Breast epithelium (tissue), 4 donors: ENCODE measurements at places on chromosomes 16 and 17. TPM values are rescaled to one million over a fixed set of nuclear protein-coding genes. Genes with fewer than 3 reads are reported as not detected.

Gene TNFRSF17
- total RNA-seq, result 0.98 TPM

Gene PDIA2
- not detected for total RNA-seq

DNA sequence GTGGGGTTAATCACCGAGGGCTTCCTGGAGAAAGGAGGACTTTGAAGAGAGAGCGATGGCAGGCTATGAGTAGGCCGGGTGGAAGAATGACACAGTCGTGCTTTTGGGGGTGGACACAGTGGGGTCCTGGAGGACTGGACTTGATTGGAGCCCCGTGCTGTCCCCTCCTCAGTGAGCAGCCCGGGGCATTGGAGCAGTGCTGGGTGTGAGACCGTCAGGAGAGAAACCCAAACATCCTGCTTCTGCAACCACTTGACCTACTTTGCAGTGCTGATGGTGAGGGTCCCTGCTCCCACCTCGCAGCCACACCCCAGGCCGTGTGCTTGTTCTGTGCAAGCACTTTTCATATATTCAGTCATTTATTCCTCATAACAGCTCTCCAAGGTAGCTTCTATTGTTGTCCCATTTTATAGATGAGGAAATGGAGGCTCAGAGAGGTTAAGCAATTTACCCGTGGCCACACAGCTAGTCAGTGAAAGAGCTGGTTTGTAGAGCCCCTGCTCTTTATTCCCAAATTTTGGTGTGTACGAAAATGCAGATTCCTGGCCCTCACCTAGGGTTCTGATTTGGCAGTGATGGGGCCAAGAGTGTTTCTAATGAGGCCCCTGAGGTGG, 11.7 kb upstream of the ADGRG3 start:
- no peaks in the 10 kb centered on the region for H3K4me1 ChIP-seq
- H3K27me3 ChIP-seq, result no peaks in the 10 kb centered on the region
- no peaks in the 10 kb centered on the region for H3K36me3 ChIP-seq

GRCh38 chr16:907842-908241, 62.9 kb downstream of the LMF1 start:
- no peak for DNase-seq
- no peaks in the 10 kb centered on the region for H3K36me3 ChIP-seq
- H3K4me1 ChIP-seq, result no peaks in the 10 kb centered on the region
- H3K4me3 ChIP-seq, result no peak overlapping the region
- no peak overlapping the region for H3K27ac ChIP-seq

DNA sequence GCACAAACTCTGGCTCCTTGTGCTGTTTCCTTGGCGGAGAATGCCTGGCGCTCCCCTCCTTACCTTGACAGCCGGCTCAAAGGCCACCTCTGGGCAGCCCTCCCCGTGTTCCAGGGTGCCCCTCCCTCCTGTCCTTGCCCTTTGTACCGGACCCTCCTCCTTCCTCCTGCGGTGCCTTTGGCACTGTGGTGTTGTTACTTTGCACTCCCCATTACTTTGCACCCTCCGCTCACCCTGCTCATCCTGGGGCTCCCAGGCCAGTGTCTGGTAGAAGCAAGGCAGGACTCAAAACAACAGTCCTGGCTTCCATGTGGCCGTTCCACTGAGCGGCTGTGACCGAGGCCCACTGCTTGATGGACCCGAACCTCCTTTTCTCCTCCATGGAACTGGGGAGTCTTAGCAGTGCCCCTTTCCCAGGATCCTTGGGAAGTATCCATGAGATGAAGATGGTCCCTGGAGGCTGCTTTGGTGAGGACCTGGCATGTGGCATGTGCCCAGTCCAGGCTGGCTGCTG, 147.8 kb downstream of the CMIP start:
- H3K36me3 ChIP-seq, result no peaks in the 10 kb centered on the region
- no peak for DNase-seq
- H3K4me1 ChIP-seq, result no peaks in the 10 kb centered on the region
- H3K27me3 ChIP-seq, result no peaks in the 10 kb centered on the region
- H3K27ac ChIP-seq, result no peak overlapping the region
